Stimulated activated CD4-positive, alpha-beta T cell treated with anti-CD3 and anti-CD28 coated beads, TNF-alpha, amount 100 ng/mL, for 4 hours (primary cell): ENCODE measurements at places on chromosomes 5 and 9.

- no peak for DNase-seq
Observed at GRCh38 chr9:72213906-72214305, 64.7 kb downstream of the GDA start.

DNA sequence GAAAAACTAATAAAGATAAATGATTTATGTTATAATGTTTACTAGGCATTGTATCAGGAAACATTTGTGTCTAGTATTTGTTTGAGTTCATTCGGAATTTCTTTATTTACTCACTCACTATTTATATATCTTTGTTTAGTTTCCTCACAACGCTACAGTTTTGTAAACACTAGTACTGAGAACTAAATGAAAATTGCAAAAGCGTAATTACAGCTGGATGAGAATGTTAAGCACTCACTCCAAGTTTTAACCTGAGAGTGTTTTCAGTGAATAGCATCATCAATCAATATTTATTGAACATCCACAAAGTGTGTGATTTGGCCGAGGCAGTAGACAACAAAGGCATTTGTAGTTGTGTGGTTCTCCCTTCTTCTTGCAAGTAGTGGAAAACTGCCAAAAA lies 969.6 kb upstream of the DMAC1 start:
- no peak for DNase-seq

DNA sequence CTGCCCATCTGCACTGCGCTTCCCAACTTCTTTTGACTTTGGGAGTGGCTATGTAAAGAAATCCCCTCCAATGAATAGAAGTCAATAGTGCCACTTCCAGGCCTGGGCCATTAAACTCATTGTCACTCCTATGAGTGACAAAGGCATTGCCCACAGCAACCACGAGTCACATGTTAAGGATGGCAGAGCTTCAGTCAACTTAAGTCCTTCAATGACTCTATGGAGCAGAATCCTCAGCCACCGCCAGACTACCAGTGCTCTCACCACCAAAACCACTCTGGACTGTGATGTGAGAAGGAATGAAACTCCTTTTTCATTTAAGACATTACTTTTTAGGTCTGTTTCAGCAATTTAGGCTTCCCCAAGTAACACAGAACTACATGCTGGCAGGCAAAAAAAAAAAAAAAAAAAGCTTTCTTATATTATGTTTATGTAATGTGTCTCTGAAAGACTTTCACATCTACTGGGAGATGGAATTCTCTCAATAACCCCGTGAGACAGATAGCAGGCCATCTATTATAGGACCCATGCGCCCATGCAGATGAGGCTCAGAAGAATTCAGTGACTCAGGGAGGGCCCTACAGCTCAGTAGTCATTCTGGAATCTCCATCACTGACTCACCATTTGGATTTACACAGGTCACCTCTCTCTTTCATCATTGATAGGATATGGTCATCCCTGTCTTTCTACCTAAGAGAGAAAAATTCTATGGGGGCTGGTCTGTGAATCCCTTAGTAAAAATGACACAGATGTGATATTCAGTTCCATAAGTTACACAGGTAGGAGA lies 180.5 kb downstream of the CEMIP2 start:
- no peak for DNase-seq

GRCh38 chr5:142680605-142681259 lies 5.2 kb downstream of the FGF1 start:
- DNase-seq = no peak

DNA sequence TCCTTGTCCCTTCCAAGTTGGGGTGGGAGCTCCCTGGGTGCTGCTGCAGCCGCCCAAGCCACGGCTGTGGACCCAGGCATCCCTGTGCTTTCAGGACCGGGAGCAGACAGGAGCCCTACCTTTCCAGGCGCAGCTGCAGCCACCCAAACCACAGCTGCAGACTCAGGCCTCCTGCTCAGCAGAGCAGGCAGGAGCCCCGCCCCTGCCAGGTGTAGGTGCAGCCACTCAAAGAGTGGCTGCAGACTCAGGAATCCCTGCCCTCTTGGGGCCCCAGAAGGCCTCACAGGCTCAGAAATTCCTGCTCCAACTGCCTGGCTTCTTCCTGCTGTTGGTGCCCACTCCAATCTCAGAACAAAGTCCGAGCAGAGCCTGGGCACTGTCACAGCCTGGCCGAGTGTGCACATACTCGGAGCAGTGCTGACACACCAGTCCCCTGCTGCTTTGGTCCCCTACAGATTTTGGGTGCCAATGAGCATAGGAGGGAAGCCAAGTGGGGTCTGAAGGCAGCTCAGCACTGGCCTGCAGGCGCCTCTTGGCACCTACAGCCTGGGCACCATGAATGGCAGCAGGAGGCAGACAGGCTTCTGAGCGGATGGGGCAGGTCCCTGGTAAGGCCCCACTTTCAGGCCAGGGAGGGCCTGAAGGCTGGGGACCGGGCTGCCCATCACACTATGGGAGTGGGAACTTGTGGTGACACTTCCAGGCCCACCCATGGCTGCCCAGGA lies 6.0 kb upstream of the TESK1 start:
- DNase-seq = no peak

DNA sequence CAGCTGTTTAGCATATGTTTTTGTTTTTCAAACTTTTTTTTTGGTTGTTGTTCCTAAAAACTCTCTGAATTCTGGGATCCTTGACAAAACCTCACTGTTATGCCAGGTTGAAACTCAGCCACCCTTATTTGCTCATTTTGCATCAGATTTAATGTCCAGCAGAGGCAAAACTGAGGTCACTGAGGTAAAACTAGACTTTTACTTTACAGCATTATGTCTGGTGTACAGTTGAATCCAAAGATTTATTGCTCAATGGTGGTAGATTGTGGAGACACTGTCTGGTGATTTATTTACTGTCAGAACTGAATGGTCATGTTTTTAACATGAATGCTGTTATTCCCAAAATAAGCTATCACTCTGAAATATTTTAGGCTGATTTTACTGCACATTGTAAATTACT lies 87.9 kb downstream of the FBXL7 start:
- DNase-seq = no peak

- no peak for DNase-seq
Observed at GRCh38 chr9:100364013-100364412, 11.3 kb upstream of the TEX10 start.

- DNase-seq = no peak
Observed at GRCh38 chr5:128163991-128164390, 80.4 kb downstream of the SLC12A2 start.

DNA sequence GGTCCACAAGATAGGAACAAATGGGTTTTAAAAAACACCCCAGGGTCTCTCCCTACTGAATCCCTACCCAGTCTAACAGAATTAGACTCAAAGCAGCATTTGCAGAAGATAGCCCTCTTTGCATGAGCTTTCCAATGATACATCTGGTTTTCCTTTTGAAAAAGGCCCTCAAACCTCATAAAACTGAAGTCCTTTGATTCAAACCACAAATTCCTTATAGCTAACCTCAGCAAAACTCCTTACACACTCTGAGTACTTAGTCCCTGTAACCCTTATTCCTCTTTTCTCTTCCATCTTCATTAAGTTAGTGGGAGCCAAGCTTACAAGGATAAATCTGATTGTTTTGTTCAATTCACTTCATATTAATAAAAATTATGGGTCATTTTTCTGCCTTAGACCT lies 90.5 kb upstream of the TNC start:
- DNase-seq = no peak

DNA sequence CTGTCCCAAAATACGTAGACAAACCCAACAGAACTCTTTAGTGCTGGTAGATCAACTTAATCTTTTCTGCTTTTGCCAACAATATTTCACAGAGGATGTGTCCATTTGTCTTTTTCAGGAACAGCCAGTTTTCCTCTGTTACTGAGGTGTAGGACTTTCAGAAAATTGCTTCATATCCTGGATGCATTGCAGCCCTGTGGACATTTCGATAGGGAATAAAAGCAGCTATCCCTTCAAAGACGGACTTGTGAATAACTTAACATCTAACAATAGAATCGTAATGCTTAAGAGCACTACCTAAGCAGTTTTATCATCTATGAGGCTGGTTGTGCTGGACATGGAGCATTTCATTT lies 59.7 kb downstream of the PCSK1 start:
- no peak for DNase-seq

- DNase-seq = no peak
Observed at GRCh38 chr5:86152988-86153560, 464.7 kb upstream of the COX7C start.

- no peak for DNase-seq
Observed at GRCh38 chr5:17216974-17217492, 398 bp upstream of the BASP1 start.

DNA sequence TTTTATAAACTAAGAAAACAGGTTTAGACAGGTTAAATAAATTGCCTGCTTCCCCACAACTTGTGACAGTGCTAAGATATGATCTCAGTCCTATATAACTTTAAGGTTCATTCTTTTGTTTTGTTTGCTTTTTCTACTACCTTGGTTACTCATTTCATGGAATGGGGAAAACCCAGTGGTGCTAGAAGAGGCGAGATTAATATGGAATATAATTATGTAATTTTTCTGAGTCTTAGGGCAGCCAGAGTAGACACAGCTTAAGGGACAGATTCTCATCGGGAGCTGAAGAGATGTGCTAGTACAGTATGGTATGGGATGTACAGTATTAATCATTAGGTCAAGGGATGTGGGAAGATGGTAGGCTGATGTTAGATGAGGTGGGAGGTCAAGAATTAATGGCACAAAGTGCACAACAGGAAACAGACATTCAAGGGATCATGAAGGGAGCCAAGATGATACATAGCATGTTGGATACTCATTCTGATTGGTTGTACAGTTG lies 6.2 kb downstream of the TRIM32 start:
- DNase-seq = no peak

GRCh38 chr5:157545610-157546310 lies 29.8 kb downstream of the ADAM19 start:
- no peak for DNase-seq

DNA sequence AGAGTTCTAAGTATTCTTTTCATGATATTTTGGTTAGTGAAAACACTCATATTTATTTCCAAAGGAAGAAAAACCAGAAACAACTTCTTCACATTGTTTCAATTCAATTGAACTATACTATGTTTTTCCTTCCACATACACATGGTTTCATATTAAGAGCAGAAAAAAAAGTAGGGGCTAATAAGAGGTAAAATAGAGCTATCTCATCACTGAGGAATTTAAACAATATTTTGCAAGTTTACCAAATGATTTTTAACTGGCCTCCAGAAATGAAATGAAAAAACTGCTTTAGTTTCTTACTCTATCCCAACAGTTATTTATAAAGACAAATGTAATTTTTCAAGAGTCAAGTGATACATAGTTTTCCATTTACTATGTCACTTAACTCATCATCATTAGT lies 233.5 kb downstream of the RFX3 start:
- DNase-seq = no peak

DNA sequence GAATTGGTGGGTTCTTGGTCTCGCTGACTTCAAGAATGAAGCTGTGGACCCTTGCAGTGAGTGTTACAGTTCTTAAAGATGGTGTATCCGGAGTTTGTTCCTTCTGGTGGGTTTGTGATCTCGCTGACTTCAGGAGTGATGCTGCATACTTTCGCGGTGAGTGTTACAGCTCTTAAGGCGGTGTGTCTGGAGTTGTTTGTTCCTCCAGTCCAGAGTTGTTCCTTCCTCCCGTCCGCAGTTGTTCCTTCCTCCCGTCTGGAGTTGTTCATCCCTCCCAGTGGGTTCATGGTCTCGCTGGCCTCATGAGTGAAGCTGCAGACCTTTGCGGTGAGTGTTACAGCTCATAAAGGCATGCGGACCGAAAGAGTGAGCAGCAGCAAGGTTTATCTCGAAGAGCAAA lies 159.6 kb upstream of the ADAMTSL1 start:
- no peak for DNase-seq
